ENCODE measurements at places on chromosomes 13 and 19.

- DNase-seq: no peak
Measured at GRCh38 chr13:94661406-94661805, 50.9 kb downstream of the SOX21 start.

- no peak for DNase-seq
Measured at GRCh38 chr19:6705931-6706632, 14.4 kb downstream of the C3 start.

DNA sequence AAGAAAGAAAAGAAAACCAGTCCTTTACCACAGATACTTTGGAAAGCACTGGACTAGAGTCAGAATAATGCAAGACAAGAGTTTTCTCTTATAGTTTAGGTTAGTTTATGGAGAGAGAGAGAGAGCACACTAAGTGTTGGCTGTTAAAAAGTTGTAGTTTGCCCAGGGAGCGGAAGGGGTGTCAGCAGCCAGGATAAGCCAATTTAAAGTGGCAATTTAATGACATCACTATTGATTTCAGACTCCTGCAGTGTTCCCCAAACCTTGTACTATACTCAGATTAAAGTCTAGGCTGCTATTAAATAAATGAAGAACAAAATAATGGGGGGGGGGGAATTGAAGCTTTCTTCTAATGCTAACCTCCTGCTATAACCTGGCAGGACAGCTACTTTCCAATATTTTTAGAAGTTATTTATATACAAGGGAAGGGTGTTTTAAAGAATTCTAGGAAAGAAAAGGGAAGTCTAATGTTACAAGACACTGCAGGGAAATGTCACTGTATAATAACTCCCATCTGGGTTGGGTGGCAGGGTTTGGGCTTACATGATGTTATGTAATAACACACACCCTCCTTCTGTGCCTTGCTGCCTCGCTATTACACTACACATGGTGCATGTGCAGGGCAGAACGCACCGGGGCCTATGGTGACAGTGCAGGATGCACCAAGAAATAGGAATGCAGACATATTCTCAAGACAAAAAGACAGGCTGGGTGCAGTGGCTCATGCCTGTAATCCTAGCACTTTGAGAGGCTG, 19.9 kb downstream of the TPT1 start:
- no peak for DNase-seq

GRCh38 chr13:28620011-28620830, 38.7 kb upstream of the POMP start:
- DNase-seq: no peak

DNA sequence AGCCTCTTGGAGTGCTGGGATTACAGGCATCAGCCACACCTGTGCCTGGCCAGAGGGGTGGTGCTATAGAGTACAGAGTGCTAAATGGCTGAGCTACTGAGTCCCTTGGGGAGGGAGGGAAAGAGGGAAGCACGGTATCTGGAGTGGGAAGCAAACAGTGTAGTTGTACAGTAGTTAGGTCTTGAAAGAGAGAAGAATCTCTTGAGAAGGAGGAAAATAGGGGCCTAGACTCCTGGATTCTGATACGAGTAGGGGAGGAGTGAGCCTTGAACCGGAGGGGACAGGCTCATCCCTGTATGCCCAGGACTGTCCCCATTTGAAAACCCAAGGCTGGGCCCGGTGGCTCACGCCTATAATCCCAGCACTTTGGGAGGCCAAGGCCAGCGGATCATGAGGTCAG, 5.1 kb downstream of the MYADM start:
- DNase-seq: no peak

DNA sequence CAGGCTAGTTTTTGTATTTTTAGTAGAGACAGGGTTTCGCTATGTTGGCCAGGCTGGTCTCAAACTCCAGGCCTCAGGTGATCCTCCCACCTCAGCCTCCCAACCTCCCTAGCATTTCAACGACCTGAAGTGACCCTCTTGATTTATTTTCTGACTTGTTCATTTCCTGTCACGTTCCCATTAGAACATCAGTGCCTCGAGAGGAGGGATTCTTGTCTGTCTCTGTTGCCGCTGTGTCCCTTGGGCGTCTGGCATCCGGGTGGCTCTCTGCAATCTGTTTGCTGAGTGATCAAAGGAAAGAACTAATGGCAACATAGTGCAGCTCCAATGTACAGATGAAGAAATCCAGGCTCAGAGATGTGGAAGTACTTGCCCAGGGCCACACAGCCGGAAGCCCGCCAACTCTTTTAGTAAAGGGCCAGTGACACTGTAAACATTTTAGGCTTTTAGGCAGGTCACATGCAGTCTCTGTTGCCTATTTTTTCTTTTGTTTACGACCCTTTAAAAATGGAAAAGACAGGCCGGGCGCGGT, 47.5 kb downstream of the NFIC start:
- DNase-seq: no peak

DNA sequence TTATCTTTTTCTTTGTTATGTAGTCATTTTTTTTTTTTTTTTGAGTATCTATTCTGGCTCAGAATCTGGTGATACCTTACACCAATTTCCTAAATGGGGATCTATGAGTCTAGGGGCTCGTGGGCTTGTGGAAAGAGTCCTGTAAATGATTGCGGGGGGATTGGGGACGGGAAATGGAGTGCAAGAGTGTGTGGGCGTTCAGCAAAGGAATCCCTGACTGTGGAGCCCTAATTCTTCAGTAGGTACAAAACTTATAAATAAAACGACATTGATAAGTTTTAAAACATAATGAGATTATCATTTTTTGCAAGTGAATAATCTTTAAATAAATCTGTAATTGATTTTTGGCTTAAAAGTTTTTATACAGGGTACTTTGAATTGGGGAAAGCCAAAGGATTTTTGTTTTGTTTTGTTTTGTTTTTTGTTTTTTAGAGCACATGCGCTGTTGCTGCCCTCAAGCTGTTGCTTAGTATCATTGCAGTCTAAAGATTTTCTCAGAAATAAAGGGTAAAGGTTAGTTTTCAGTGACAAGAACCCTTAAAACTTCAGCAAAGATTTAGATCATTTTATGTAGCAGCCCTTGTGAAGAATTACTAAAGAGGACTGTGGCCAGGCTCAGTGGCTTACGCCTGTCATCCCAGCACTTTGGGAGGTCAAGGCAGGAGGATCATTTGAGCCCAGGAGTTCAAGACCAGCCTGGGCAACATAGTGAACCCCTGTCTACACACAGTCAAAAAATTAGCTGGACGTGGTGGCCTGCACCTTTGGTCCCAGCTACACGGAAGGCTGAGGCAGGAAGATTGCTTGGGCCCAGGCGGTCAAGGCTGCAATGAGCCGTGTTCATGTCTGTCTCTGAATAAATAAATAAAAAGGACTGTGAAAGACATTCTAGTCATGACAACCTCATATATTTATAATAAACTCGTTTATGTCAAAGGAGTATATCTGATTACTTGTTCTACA, 1.7 kb downstream of the ERCC5 start:
- DNase-seq: peak; percentile 21

DNA sequence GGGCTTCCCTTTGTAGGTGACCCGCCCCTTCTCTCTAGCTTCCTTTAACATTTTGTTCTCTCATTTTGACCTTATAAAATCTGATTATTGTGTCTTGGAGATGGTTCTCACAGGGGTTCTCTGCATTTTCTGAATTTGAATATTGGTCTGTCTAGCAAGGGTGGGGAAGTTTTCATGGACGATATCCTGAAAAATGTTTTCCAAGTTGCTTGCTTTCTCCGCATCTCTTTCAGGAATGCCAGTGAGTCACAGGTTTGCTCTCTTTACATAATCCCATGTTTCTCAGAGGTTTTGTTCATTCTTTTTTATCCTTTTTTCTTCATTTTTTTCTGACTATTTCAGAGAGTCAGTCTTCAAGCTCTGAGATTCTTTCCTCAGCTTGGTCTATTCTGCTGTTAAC, 53.6 kb downstream of the POSTN start:
- DNase-seq: no peak

DNA sequence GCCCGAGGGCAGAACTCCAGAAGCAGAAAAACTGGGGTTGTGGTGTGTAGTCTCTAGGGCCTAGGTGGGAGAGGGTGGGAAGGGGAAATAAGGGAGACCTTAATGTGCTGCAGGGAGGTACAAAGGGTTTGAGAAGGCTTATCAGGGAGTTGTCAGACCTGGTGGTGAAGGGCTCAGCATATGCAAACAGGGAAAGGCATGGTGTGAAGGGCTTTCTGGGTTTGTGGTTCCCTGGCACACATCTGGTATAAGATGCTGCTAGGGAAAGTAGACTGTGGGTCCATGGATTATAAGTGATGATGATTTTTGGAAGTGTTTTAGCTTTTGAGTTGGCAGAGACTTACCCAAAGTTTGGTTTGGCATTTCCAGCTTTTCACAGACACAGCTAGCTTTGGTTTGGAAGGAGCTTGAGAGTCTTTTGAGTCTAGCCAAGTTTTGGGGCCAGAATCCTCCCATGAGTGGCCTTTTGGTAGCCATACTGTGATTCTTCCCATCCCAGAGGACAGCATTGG, 2.2 kb downstream of the TRIM28 start:
- no peak for DNase-seq

GRCh38 chr13:32647926-32648325, 61.7 kb downstream of the PDS5B start:
- no peak for DNase-seq

GRCh38 chr13:41916173-41916954, 44.5 kb downstream of the VWA8 start:
- DNase-seq: peak; percentile 70

DNA sequence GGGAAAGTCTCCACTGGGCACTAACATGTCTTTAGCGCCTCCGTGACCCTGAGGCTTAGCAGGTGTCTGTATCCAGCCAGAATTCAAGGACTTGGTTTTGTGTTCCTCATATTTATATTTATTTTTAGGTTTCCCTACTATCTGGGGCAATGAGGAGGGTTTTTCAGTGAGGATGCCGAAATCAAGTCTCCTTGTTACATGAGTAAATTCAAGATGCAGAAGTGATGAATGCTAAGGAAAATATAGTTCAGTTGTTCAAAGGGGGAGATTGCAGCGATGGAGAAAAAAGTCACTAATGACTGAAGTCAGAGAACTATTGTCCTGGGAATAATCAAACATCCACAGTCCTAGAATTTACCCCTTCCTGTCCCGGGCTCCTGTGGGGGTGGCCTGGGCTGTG, 791 bp upstream of the ADGRE2 start:
- no peak for DNase-seq

GRCh38 chr13:110758195-110758805, 44.8 kb downstream of the ING1 start:
- DNase-seq: no peak

- no peak for DNase-seq
Measured at GRCh38 chr19:32876919-32877285, 7.3 kb upstream of the SLC7A9 start.

Measured in activated CD4-positive, alpha-beta T cell treated with anti-CD3 and anti-CD28 coated beads, Interleukin-2, Interleukin-4, amounts not matched to agents 100 ng/mL and 50 ng/mL, durations not matched to agents 16 hours and 8 hours (primary cell).